ENCODE measurements at places on chromosomes 4 and X. TPM values are rescaled to one million over a fixed set of nuclear protein-coding genes. Genes with fewer than 3 reads are reported as not detected.

USP17L19 gene
- not detected for polyA plus RNA-seq

CENPE gene
- 10.1 TPM for polyA plus RNA-seq

GRCh38 chr4:103012060-103012459, 7.4 kb downstream of the SLC9B1 start:
- DNase-seq = peak; percentile 63

GRCh38 chr4:143402776-143403552, 66.3 kb downstream of the GAB1 start:
- DNase-seq = no peak

DNA sequence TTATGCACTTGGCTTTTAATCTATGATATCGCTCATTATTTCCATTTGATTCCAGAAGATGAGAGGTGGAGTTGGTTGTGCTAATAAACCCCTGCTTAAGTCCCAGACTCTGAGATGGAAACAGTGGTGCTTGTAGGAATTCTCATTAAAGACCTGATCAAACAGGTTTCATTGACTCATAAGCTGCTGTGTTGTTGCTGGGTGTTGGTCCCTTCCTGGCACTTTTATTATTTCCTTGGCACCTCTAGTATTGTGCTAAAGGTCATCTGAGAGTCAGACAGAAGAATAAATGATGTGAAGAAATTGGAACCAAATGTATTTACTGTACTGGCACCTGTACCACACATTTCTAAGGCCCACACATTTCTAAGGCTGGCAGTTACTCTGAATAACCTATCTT, 544.7 kb upstream of the NR3C2 start:
- DNase-seq = no peak

- DNase-seq = no peak
These were observed 102.1 kb upstream of the PSAPL1 start for GRCh38 chr4:7536876-7537275.

GRCh38 chr4:60223208-60223923, 976.8 kb upstream of the ADGRL3 start:
- no peak for DNase-seq

All from fibroblast of lung (primary cell).